Breast epithelium (tissue), 4 donors: ENCODE measurements at places on chromosomes 3 and 15.

- no peak for DNase-seq
Observed at GRCh38 chr15:69244798-69245197, 53.9 kb upstream of the PAQR5 start.

- no peak for DNase-seq
Observed at GRCh38 chr15:100922192-100923040, 3.3 kb downstream of the LRRK1 start.

DNA sequence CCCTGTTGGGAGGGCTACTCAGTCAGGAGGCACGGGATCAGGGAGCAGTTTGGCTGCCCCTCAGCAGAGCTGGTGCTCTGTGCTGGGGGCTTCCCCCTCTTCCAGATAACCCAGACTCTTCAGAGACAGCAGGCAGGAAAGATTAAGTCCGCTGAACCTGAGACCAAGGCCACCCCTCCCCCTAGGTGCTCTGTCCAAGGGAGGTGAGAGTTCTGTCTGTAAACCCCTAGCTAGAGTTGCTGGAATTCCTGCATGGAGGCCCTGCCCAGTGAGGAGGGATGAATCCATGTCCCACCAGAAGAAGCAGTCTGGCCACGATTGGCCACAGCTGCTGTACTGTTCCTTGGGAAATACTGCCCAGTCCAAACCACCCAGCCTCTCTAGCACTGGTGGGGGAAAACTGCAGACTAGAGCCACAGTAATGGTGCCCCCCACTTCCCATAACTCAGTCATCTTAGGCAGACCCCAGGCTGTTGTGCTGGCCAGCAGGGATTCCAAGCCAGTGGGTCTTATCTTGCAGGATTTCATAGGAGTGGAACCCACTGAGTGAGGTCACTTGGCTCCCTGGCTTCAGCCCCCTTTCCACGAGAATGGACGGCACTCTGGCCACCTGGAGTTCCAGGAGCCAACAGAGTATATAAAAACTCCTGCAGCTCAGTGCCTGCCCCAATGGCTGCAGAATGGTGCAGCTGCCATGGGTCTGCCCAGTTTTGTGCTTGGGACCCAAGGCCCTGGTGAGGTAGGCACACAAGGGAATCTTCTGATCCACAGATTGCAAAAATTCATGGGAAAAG, 42.9 kb downstream of the NPAP1 start:
- no peak for DNase-seq

DNA sequence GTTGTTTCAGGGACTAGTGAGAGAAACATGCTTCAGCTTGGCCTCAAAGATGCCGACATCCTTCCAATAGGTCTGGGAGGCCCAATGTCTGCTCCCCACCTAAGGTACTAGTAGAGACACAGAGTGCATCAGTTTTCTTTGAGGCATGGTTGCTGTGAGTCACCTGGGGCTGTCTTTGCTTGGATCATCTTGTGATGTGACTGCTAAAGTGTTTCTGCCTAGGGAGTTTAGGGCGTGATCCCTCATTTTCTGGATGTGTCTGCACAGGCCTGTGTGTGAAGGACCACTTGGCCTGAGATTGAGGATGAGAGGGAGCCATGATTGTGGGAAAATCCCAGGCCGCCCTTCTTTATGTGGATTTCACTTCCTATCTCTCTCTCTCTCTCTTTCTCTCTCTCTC, 4.8 kb downstream of the GASK1A start:
- DNase-seq = no peak

GRCh38 chr3:57173687-57174086, 8.5 kb upstream of the IL17RD start:
- DNase-seq = no peak

DNA sequence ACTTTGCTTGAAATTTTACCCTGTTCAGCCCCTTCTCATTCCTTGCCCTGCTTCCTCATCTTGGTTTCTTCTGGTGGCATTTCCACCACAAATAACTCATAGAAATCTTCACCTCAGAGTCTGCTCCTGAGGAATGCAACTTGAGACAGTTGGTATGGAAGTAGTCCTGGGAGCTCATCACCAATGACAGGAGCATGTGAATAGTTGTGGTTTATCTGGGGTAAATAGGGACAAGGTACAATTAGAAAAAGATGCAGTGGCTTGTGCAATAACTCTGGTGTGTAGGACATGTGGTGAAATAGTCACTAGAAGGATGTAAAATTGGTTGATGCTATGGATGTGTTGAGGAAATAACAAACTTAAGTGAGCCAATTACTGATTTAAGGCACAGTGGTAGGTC, 72.7 kb upstream of the CHRNA7 start:
- no peak for DNase-seq

- DNase-seq = no peak
Observed at GRCh38 chr3:8597219-8597853, 47.3 kb downstream of the SSUH2 start.

GRCh38 chr3:66593978-66594377, 93.2 kb upstream of the LRIG1 start:
- no peak for DNase-seq

DNA sequence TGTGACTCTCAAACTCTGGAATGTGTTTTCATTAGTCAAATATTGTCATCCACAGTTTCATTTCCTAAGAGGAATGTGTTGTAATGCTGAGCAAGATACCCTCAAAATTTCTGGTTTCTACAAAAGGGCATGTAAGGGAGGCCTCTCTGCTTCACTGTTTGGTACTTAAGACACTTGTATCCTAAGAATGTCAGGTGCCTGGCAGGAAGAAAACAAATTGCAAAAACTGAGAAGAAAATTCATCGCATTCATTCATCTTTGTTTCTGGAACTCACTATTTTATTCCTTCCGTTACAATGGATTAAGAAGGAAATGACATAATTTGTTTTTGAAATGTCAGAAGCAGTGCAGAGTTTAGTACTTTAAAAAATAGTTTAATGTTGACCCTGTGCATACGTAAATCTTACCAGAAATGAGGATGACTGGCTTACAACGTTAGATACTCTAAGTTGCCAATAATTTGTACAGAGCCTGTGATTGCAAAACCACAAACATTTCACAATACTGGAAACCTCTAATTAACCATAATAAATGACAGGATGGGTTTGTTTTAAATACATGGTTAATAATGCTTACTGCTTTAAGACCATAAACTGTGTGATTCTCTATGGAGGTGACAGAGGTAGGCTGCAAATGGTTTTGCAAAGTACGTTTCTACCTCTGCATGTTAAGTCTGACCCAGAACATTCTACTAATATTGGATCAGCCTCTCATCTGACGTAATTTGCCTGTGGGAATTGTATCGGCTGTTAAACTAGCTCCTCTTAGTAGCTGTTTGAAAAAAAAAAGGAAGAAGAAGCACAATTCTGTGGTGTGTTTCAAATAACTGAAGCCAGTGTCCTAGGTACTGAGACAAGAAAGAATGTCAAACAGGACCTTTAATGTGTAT, 477.8 kb downstream of the RBMS3 start:
- DNase-seq = no peak

GRCh38 chr15:66661432-66662096, 40.5 kb upstream of the SMAD6 start:
- DNase-seq = no peak

DNA sequence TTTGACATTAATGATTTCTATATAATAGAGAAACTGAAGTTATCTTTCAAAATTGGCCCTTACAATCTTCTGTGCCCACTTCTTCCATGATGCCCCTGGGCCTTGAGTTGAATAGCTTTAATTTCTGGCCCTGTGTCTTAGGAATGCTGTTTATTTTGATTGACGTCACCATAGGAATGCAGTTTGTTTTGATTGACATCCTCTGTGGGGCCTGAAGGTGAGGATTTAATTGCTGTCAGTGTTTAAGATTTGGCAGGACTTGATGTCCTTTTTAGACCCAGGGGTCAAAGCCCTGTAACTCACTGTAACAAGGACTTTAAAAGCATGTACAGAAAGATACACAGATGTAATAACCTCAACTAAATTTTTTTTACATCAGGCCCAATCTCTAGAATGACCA, 83.3 kb downstream of the GLDN start:
- no peak for DNase-seq

DNA sequence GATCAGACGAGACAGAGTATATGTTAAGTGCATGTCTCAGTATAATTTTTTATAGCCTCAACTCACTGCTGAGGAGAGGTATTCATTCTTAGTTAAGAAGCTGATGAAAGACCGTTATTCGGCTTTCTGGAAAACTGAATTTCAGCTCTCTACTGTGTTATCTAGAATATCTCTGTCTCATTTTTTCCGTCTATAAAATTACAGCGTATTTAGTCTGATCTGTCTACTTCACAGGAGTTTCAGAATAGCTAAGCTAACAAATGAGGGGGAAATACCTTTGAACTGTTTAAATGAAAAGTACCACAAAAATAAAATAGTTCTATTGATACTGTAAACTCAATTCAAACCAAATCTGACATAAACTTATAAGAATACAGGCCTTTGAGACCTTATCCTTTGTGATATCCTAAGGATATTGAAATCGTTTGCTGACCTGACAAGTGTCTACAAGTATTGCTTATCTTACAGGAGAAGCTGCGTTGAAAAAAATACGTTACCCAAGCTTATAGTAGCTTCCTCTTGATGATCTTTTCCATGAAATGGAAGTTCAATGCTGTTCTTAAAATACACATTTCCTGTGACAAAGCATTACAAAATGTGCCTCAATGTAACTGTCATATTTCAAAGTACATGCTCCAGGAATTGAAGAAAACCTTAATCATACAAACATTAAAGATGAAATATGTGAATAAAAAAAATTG, 104.6 kb downstream of the IL1RAP start:
- DNase-seq = no peak

DNA sequence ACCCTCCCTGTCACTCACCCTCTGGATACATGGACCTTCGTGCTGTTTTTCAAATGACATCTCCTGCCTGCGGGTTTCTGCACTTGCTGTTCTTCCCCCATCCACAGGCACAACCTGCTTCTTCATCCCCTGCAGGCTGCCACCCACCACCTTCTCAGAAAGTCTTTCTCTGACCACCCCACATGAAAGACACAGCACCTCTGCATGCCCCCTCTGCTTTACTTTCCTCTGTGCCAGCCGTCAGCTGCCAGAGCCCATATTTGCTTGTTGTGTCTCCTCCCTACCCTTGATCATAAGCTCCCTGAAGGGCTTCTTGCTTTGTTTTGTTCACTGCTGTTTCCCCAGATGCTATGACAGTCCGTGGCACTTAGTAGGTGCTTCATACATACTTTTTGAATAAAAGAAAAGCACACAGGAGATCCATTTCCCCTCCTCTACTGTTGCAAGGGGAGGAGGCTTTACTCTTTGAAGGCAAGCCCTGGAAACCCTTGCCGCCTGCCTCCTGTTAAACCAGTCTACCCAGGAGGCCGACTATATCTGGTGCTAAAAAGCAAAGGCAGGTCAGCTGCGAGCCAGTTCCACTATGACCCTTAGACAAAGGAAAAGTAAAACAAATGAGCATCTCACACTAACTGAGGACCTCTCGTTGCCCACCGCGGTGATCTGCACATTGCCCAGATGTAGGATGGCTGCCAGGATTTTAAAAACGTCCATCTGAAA, 31.9 kb downstream of the MYO5C start:
- no peak for DNase-seq

DNA sequence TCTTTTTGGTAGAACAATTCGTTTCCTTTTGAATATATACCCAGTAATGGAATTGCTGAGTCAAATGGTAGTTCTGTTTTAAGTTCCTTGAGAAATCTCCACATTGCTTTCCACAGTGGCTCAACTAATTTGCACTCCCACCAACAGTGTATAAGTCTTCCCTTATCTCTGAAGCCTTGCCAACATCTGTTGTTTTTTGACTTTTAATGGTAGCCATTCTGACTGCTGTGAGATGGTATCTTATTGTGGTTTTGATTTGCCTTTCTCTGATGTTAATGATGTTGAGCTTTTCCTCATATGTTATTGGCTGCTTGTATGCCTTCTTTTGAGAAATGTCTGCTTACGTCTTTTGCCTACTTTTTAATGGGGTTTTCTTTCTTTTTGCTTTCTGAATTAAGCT, 270.6 kb upstream of the MEIS2 start:
- no peak for DNase-seq

DNA sequence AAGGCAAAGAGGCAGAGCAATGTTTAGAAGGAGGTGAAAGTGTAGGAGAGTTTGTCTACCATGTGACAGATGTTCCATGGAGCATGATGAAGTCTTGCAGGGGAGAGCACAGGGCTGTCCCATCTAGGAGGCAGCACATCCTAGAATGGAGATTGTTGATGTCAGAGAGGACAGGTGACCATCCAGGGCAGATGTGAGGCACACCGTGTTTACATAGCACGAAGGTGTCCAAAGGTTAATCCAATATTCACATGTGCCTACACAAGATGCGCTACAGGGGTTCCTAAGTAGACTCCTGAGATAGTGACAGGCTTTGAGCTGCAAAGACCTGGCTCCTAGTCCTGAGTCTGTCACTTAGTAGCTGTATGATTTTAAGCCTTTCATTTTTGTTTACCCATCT, 219.3 kb upstream of the SLCO3A1 start:
- DNase-seq = no peak
